EH (cell line): ENCODE measurements at places on chromosomes 1 and 21.
A peak's percentile ranks its signal among the peaks of the same experiment; 100 is the strongest.

DNA sequence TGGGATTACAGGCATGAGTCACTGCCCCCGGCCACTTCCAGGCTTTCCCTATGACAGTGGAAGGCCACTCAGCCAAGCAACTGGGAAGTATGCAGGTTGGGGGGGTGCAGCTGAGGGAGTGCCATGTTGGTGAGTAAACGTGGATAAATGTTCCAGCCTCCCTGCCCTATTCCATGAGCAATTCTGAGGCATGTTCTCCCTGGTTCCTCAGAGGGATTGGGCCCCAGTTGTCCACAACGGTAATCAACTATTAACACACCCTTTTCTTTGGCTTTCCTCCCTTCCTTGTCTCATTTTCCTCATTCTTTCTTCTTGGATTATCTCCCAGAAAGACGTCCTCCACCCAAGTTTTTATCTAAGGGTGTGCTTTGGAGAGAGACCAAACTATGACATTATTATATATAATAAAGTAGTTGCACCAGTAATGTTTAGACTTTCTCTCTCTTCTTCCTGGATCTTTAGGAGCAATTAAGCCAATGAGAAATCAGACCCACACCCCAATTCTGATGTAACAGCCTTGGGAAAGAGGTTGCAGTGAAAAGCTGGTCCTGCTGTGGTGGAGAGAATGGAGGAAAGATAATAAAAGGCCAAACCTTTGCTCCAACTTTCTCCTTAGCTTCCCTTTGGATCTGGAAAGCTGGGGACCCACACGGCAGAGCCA, 6.8 kb upstream of the SLAMF9 start:
- DNase-seq: peak; percentile 91

- no peak for DNase-seq
Measured at GRCh38 chr1:31617218-31617915, at the start of gene HCRTR1. TSS of gene HCRTR1 (plus strand) at chr1:31617689. CDS start at chr1:31619193, 1,504 bp downstream.

DNA sequence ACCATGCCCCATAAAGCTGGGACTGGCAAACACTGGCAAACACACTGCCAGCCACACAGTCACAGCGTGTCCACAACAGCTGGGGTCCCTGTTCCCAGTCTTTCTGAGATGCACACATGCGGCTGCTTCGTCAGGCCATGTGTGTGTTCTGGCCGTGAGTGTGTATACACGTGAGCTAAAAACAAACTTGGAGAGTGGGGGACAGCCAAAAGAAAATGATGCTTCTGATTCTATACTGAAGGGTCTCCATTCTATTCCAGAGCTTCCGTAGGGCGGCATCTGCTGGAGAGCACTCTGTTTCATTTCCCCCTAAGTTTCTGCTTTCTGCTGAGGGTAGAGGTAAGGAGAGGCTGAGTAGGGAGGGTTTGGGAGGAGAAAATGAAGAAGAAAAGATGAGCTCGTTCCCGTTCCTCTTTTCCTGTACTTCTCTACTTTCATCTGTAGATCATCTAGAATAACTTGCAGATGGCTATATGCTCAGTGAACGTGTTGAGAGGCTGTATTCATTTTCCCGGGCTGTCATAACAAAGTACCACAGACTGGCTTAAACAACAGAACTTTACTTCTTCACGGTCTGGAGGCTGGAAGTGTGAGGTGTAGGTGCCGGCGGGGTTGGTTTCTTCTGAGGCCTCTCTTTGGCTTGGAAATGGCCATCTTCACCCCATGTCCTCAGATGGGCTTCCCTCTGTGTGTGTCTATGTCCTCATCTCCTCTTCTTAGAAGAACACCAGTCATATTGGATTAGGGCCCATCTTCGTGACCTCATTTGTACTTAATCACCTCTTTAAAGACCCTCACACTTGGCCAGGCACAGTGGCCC, 151.6 kb downstream of the TOMM20 start:
- no peak for DNase-seq

- DNase-seq: no peak
Measured at GRCh38 chr1:169495046-169495775, 9.5 kb upstream of the SLC19A2 start.

DNA sequence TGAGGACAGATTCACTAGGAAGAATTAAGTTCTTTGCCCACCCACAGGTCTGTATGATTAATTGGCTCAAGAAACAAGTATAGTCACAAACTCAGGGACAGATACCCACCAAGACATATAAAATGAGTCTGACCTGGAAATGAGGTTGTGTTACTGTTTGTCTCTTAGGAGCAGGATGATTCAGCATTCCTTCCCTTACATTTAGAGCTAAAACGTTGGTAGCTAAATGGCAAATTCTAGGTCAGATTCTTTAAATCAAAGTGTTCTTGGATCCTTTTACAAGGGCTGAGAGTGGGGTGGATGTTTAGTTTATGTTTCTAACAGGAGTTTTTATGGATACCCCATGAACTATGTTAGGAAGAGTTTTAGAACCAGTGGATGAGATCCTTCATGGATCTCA, 4.7 kb downstream of the RIMKLA start:
- peak; percentile 18 for DNase-seq

DNA sequence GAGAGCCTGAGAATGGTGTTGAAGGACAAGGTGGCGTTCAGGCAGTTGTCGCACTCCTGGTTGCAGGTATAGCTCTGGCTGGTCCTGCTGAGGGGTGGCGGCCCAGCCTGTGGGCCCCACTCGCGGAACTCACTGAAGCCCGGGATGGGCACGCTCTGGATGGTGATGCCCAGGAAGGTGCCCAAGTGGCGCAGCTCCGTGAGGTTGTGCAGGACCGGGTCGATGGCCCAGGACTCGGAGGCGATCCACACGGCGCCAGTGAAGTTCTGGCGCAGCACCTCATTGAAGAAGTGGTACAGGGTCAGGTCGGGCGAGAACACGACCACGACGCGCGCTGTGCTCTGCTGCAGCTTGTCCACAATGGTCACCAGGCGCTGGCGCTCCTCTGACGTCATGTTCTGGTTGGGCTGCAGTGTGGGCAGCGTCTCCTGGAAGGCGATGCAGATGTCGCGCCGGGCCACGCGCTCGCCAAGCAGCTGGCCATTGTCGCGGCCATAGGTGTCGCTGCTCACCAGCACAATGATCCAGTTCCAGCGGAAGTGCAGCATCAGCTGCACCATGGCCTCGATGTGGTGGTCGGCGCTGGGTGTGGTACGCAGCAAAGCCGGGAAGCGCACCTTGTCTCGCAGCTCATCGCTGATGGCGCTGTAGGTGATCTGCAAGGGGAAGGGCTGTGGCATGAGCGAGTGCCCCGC, 5.0 kb downstream of the TAS1R2 start:
- no peak for DNase-seq

- peak; percentile 60 for DNase-seq
Measured at GRCh38 chr1:78440381-78440793, 50.4 kb upstream of the PTGFR start.

- no peak for DNase-seq
Measured at GRCh38 chr1:221190249-221190648, 311.0 kb downstream of the HLX start.

- no peak for DNase-seq
Measured at GRCh38 chr1:67350783-67351182, 43.1 kb downstream of the IL12RB2 start.

DNA sequence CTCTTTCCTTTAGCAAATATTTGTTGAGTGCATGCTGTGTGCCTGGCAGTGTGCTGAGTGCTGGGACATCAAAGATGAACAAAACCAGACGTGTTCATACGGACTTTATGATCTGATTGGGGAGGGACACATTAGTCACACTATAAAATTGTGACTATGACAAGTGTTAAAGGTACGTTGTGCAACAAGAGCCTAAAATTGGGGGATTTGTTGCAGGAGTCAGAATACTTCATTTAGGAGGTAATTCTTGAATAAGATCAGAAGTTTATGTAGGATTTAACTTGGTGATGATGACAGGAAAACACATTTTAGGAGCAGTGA, 29.6 kb downstream of the B3GALT2 start:
- DNase-seq: peak; percentile 18

DNA sequence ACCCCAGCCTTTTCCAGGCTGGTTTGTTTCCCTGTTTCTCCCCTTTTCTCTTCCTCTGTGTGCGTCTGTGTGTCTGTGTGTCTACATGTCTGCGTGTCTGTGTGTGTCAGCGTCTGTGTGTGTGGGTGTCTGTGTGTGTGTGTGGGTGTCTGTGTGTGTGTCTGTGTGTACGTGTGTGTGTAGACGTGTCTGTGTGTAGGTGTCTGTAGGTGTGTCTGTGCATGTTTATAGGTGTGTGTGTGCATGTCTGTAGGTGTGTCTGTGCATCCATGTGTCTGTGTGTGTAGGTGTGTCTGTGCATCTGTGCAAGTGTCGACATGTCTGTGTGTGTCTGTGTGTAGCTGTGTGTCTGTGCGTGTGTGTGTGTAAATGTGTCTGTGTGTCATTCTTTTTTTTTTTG, 3.3 kb downstream of the TTLL10 start:
- no peak for DNase-seq

- no peak for DNase-seq
Measured at GRCh38 chr21:25330266-25330665, 277.0 kb downstream of the MRPL39 start.

DNA sequence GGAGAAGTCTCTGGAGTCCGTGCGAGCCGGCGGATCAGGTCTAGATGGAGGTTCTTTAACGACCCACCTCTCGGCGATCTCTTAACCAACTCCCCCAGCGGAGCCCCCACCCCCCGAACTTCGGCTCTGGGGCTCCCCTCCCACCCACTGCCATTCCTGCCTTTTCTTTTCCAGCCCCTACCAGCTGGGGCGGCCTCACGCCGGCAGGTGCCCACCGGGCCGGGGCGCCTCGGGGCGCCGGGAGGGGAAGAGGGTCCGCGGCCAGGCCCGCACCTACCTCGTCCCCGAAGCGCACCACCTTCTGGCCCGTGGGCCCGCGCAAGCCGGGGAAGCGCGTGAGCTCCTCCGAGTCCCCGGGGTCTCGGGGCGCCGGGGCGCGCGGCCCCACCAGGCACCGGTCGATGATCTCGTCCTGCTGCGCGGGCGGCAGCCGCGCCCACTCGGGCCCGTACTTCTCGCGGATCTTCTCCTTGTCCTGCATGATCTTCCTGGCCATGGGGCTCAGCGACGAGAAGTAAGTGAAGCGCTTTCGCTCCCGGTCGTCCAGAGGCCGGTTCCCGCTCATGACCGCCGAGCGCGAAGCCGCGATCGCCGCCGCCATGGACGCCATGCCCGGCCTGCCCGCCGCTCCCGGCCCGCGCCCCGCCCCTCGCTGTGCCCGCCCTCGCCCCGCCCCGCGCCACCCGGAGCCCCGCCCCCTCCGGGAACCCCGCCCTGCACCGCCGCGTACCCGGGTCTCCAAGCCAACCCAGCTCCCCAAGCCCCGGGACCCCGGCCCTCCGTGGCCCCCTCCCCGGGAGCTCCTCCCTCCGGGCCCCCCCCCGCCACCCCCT, at the start of gene C1orf198:
TSS of gene C1orf198 (minus strand) at position 619 of the 833 bp plus-strand sequence. CDS start at position 610, 9 bp downstream.
- DNase-seq: peak; percentile 70

- peak; percentile 67 for DNase-seq
Measured at GRCh38 chr1:152110365-152110859, 4.8 kb downstream of the TCHH start.

DNA sequence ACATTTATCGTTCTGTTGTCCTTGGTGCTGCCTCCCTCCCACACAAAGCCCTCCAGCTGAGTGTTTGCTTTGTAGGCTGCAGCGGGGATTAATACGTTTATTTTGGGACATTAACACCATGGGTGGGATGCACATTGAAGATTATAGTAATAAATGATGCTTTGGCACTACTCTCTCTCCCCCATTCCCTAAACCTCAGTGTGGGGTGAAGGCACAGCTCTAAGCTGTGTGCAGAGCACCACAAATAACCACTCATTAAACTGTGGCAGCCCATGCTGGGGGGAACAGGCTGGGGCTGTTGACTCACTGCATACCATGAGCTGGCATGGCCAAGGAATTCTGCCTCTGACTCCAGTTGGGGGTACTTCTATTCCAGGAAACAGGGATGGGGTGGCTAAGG, 7.7 kb downstream of the PCP4L1 start:
- peak; percentile 36 for DNase-seq

- no peak for DNase-seq
Measured at GRCh38 chr21:41662161-41662560, 104.7 kb downstream of the RIPK4 start.

GRCh38 chr1:94326329-94326728, 88.9 kb upstream of the ARHGAP29 start:
- no peak for DNase-seq

GRCh38 chr1:28516518-28516956, 10.7 kb downstream of the RCC1 start:
- peak; percentile 39 for DNase-seq

DNA sequence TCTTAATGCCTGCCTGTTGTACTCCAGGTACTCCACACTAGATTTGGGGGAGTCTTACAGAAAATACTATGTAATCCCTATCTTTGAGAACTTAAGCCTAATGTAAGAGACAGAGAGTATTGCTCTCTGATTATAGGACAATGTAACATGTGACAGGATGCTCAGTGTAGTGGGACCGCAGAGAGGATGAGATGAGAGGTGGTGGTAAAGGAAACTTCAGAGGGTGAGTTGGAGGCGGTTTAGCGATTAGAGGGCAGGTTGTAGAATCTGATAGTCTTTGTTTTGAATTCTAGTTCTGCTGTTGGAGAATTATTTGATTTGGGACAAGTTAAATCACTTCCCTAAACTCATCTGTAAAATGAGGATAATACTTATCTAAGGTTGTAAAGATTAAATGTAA, 5.4 kb downstream of the SOAT1 start:
- no peak for DNase-seq

DNA sequence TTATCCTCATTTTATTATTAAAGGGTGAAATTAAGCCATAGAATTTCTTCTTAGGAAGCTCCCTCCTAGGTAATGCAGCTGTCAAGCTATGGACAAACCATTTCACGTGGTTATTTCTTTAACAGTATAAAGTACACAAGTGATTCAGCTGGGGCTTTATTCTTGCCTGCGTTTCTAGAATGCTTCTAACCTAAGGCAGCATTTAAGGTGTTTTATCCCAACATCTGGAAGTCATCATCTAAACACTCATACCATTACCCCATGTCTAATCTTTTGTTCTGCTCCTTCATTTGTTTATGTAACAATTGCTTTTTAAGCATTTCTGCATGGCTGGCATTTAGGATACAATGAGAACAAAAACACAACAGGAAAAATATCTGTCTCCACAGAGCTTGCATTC, 829.2 kb upstream of the ADAMTS5 start:
- peak; percentile 16 for DNase-seq

DNA sequence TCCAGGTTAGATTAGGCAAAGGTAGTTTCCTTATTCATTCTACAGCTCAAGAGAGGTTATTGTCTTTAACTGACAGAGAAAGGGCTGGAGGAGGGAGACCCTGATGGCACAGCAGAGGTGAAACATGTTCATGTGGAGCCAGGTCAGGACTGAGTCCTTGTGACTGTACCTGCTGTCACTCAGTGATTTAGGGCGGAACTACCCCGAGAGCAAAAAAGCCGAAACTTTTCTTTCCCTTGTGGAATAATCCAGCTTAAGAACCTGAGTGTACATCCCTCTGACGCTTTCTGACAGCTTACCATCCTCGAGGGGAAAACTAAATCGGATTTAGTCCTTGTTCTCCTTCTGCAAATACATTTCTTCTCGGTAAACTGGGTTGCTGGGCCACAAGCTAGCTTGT, 273.2 kb downstream of the BACH1 start:
- DNase-seq: no peak

- DNase-seq: peak; percentile 78
Measured at GRCh38 chr1:9689011-9689706, 37.6 kb downstream of the PIK3CD start.

GRCh38 chr1:201902198-201902597, 13.5 kb downstream of the SHISA4 start:
- DNase-seq: peak; percentile 83

- DNase-seq: no peak
Measured at GRCh38 chr1:2534315-2534686, 4.2 kb upstream of the HES5 start.
